ENCODE measurements at places on chromosomes 13 and 19. TPM values are rescaled to one million over a fixed set of nuclear protein-coding genes. Genes with fewer than 3 reads are reported as not detected.

IZUMO2 gene
- not detected for total RNA-seq

ZNF773 gene
- total RNA-seq, result 15.8 TPM

ZNF835 gene
- 7.1 TPM for total RNA-seq

LPAR6 gene
- total RNA-seq, result 32.0 TPM

KLF1 gene
- total RNA-seq, result 7.1 TPM

GGN gene
- total RNA-seq, result 0.18 TPM

ELAVL3 gene
- total RNA-seq, result 0.18 TPM

PEAK3 gene
- total RNA-seq, result 0.47 TPM

RASA3 gene
- 20.5 TPM for total RNA-seq

GAPDHS gene
- total RNA-seq, result not detected

NCCRP1 gene
- 2.3 TPM for total RNA-seq

ERICH6B gene
- total RNA-seq, result not detected

CGB2 gene
- total RNA-seq, result not detected

TNFSF13B gene
- total RNA-seq, result 7.9 TPM

RGS9BP gene
- total RNA-seq, result 1.9 TPM

SPHK2 gene
- total RNA-seq, result 16.2 TPM

MBD3L2 gene
- total RNA-seq, result not detected

PLVAP gene
- total RNA-seq, result 157 TPM

STARD13 gene
- total RNA-seq, result 62.7 TPM

HSH2D gene
- 2.6 TPM for total RNA-seq

KPNA3 gene
- 23.3 TPM for total RNA-seq

SYT3 gene
- total RNA-seq, result 0.76 TPM

CYP4F2 gene
- total RNA-seq, result not detected

ZNF93 gene
- total RNA-seq, result 21.4 TPM

GARRE1 gene
- 48.0 TPM for total RNA-seq

PLPP2 gene
- 8.6 TPM for total RNA-seq

IL17D gene
- 4.3 TPM for total RNA-seq

CCNA1 gene
- 0.58 TPM for total RNA-seq

CYP2B6 gene
- 0.41 TPM for total RNA-seq

COG6 gene
- 39.5 TPM for total RNA-seq

TNFSF11 gene
- 0.12 TPM for total RNA-seq

RNF225 gene
- not detected for total RNA-seq

RBM42 gene
- total RNA-seq, result 40.6 TPM

PABPC3 gene
- total RNA-seq, result 0.23 TPM

FFAR2 gene
- 1.5 TPM for total RNA-seq

SH2D3A gene
- total RNA-seq, result 11.9 TPM

ACER1 gene
- not detected for total RNA-seq

C19orf38 gene
- total RNA-seq, result 6.4 TPM

NFIX gene
- total RNA-seq, result 48.9 TPM

RAB3A gene
- 8.8 TPM for total RNA-seq

APLP1 gene
- 10.3 TPM for total RNA-seq

TMEM145 gene
- 0.99 TPM for total RNA-seq

TMEM221 gene
- total RNA-seq, result 1.5 TPM

VAV1 gene
- 6.5 TPM for total RNA-seq

TUBGCP3 gene
- 40.5 TPM for total RNA-seq

KLC3 gene
- 4.0 TPM for total RNA-seq

CRB3 gene
- 57.0 TPM for total RNA-seq

TUBB4A gene
- 17.9 TPM for total RNA-seq

MUC16 gene
- total RNA-seq, result 0.06 TPM

SPRED3 gene
- total RNA-seq, result 0.23 TPM

ZNF224 gene
- 45.6 TPM for total RNA-seq

BORCS8 gene
- 10.2 TPM for total RNA-seq

CDX2 gene
- not detected for total RNA-seq

ZNF99 gene
- total RNA-seq, result 0.82 TPM

DMKN gene
- 47.1 TPM for total RNA-seq

SERP2 gene
- 8.5 TPM for total RNA-seq

Measured in metanephros (tissue), 2 donors.